ENCODE measurements at places on chromosomes 3 and 15.

- peaks cover 1% of the 10 kb centered on the region for H3K27me3 ChIP-seq
- H3K4me1 ChIP-seq = peaks cover 13% of the 10 kb centered on the region
- DNase-seq = no peak
- H3K27ac ChIP-seq = peak overlapping the region; percentile 25
- H3K4me3 ChIP-seq = no peak overlapping the region
These were observed 67.9 kb downstream of the CORO2B start for GRCh38 chr15:68646696-68647095.

DNA sequence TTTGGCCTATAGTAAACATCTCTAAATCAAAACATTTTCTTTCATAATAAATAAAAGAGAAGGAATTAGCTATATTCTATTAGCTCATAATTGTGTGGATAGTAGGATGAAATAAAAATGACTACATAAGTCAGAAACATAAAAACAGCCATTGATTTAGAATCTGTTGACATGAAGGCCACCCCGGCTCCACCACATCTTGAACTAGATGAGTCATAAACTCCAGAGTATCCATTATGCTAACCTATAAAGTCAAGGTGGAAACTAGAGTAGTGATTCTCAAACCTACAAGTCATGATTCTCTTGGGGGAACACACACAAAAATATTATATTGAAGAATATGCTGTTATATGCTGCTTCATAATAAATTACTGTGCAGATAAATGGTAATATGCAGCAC, 831.0 kb downstream of the TUSC7 start:
- peaks cover 8% of the 10 kb centered on the region for H3K36me3 ChIP-seq
- DNase-seq = no peak
- peaks cover 1% of the 10 kb centered on the region for H3K4me1 ChIP-seq
- H3K27me3 ChIP-seq = no peaks in the 10 kb centered on the region

- H3K27ac ChIP-seq = no peak overlapping the region
- peaks cover 24% of the 10 kb centered on the region for H3K4me1 ChIP-seq
- peaks cover 2% of the 10 kb centered on the region for H3K27me3 ChIP-seq
- no peaks in the 10 kb centered on the region for H3K36me3 ChIP-seq
- H3K4me3 ChIP-seq = no peak overlapping the region
These were observed 7.3 kb downstream of the BOC start for GRCh38 chr3:113218681-113219045.

DNA sequence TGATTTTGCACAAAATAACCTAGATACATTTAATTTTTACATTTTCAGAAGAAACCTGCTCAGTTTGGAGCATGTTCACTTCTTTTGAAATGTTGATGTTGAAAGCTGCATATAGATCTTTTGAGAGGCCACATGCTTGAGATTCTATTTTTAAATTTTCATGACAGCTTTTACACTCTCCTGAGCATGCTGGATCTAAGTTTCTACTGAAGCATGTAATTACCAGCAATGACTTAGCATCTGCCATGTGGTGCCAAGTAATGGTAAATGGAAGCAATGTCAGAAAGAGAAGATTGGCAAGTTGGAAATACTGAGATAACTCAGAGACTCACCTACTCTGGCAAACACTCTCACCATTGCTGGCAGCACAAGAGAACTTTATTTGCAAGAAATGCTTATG, 310.6 kb downstream of the NSUN3 start:
- no peak for DNase-seq
- H3K4me1 ChIP-seq = peaks cover 14% of the 10 kb centered on the region
- H3K27me3 ChIP-seq = no peaks in the 10 kb centered on the region
- peak overlapping the region; percentile 36 for H3K27ac ChIP-seq
- H3K36me3 ChIP-seq = no peaks in the 10 kb centered on the region

GRCh38 chr15:95635666-95636065, 694.8 kb upstream of the NR2F2 start:
- DNase-seq = no peak
- no peak overlapping the region for H3K27ac ChIP-seq
- no peaks in the 10 kb centered on the region for H3K4me1 ChIP-seq
- H3K27me3 ChIP-seq = no peaks in the 10 kb centered on the region
- H3K36me3 ChIP-seq = no peaks in the 10 kb centered on the region
- no peak overlapping the region for H3K4me3 ChIP-seq

- H3K4me3 ChIP-seq = no peak overlapping the region
- H3K27me3 ChIP-seq = peaks cover 2% of the 10 kb centered on the region
- DNase-seq = no peak
- peaks cover 25% of the 10 kb centered on the region for H3K4me1 ChIP-seq
- H3K27ac ChIP-seq = peak overlapping the region; percentile 64
- H3K36me3 ChIP-seq = peaks cover 3% of the 10 kb centered on the region
These were observed 128.5 kb downstream of the CHSY1 start for GRCh38 chr15:101123222-101123910.

DNA sequence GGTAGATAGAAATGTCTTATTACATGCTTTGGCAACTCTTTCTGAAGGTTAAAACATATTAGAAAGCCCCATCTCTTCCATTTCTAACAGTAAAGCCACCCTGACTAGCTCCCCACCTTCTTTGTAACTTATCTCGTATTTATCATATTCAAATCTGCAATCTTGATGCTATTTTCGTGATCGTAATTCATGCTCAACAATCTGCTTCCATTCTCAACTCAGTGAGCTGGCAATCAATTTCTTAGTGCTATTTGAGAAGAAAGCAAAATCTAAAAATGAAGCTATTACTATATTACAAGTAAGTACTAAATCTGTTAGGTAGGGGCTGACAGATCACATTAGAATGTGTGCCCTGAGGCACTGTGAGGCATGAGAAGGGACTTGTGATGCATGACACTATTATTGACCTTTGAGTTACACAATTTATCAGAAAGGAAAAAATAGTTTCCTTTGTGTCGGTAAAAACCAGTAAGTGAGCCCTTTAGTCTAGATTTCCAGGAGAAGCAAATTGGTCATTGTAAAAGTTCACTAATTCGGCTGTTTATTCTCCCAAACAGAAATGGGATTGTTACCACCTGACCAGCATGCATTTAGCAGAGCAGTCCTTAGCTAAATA, 379.7 kb upstream of the CNTN6 start:
- no peaks in the 10 kb centered on the region for H3K27me3 ChIP-seq
- no peak overlapping the region for H3K4me3 ChIP-seq
- no peak overlapping the region for H3K27ac ChIP-seq
- no peak for DNase-seq
- H3K36me3 ChIP-seq = no peaks in the 10 kb centered on the region
- no peaks in the 10 kb centered on the region for H3K4me1 ChIP-seq

GRCh38 chr15:38070778-38071177, 136.3 kb downstream of the TMCO5A start:
- peaks cover 8% of the 10 kb centered on the region for H3K4me1 ChIP-seq
- DNase-seq = no peak
- H3K4me3 ChIP-seq = no peak overlapping the region
- H3K36me3 ChIP-seq = no peaks in the 10 kb centered on the region
- H3K27ac ChIP-seq = no peak overlapping the region

GRCh38 chr3:143002083-143002712, 828 bp downstream of the U2SURP start:
- no peak for DNase-seq
- H3K27ac ChIP-seq = peak overlapping the region; percentile 95
- H3K36me3 ChIP-seq = no peaks in the 10 kb centered on the region
- peaks cover 22% of the 10 kb centered on the region for H3K4me1 ChIP-seq

- DNase-seq = no peak
- no peaks in the 10 kb centered on the region for H3K36me3 ChIP-seq
These were observed 201.1 kb upstream of the LRRFIP2 start for GRCh38 chr3:37375184-37376127.

DNA sequence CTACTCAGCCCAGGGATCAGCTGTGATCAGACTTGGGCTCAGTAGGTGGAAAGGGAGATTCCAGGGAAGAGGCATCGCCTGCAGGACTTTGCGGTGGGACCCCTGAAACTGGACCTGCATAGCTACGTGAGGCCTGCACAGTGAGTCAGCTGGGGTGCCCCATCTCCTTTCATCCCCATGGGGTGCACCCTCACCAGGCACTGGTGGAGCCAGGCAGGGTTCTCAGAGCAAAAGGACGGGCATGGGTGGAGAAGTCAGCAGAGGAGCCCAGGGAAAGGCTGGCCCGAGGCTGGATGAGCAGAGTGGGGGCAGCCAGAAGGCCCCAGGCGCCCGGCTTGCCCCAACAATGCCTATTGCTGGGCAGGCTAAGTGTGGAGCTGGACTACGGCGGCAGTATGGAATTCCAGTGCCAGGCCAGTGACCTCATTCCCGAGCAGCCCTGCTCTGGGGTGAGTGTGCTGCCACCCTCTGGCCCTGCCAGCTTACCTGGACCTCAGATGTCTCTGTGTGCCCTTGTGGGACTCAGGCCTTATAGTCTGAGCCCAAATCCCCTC, 19.7 kb downstream of the ACAA1 start:
- no peak for DNase-seq
- no peaks in the 10 kb centered on the region for H3K4me1 ChIP-seq
- no peak overlapping the region for H3K4me3 ChIP-seq

DNA sequence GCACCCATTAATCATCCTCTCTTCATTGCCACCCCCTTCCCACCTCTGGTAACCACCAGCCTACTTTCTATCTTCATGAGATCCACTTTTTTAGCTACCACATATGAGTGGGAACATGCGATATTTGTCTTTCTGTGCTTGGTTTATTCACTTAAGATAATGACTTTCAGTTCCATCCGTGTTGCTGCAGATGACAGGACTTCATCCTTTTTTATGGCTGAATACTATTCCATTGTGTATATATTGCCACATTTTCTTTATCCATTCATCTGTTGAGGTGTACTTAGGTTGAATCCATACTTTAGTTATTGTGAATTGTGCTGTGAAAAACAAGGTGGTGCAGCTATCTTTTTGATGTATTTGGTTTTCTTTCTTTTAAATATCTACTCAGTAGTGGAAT, 53.3 kb upstream of the NR2C2 start:
- DNase-seq = no peak
- H3K4me1 ChIP-seq = no peaks in the 10 kb centered on the region
- H3K36me3 ChIP-seq = no peaks in the 10 kb centered on the region
- H3K4me3 ChIP-seq = no peak overlapping the region
- no peaks in the 10 kb centered on the region for H3K27me3 ChIP-seq

GRCh38 chr15:37102305-37103162, 2.2 kb upstream of the MEIS2 start:
- DNase-seq = peak; percentile 44
- H3K27ac ChIP-seq = no peak overlapping the region
- H3K4me3 ChIP-seq = peak overlapping the region; percentile 97
- H3K4me1 ChIP-seq = peaks cover 9% of the 10 kb centered on the region
- peaks cover 48% of the 10 kb centered on the region for H3K27me3 ChIP-seq

GRCh38 chr15:94162939-94163338, 68.4 kb upstream of the MCTP2 start:
- H3K27me3 ChIP-seq = peaks cover 2% of the 10 kb centered on the region
- no peak overlapping the region for H3K4me3 ChIP-seq
- H3K4me1 ChIP-seq = no peaks in the 10 kb centered on the region
- no peaks in the 10 kb centered on the region for H3K36me3 ChIP-seq

DNA sequence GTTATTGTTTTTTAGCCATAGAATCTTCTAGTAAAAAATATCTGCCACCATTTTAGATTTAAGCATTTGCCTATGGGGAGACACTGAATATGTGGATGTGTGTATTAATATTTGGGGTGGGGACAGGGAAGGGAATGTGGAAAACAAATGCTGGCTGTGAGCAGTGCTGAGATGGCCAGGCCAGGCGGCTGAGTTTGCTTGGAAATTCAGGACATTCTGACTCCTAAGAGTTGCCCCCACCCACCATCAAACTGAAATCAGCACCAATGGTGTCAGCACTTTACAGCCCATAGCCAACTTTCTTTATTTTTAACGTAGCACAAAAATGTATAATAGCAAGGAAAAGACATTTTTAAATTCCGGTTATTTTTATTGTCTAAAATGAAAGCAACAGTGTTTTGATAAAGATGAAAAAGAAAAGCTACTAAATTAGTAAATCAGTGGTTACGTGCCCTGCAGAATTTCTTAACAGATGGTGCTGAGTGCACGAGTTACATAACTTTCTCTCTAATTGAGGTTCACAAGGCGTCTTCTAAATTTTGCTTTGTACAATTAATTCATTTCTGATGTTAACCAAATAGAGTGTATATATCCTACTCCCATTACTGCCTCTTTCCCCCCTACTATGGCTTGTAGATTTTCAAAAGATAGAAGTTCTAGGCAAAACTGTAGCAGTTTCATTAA, 34.0 kb downstream of the B3GALNT1 start:
- peaks cover 33% of the 10 kb centered on the region for H3K4me1 ChIP-seq
- peaks cover 6% of the 10 kb centered on the region for H3K36me3 ChIP-seq
- no peak for DNase-seq
- H3K27me3 ChIP-seq = peaks cover 2% of the 10 kb centered on the region
- peak overlapping the region; percentile 55 for H3K4me3 ChIP-seq
- peak overlapping the region; percentile 93 for H3K27ac ChIP-seq

Measured in glutamatergic neuron (in vitro differentiated cells).